ENCODE measurements at places on chromosomes 1 and 21.

- DNase-seq: no peak
These were observed 165.8 kb upstream of the PROX1 start for GRCh38 chr1:213821943-213822334.

GRCh38 chr1:16926491-16927073, 4.9 kb downstream of the CROCC start:
- no peak for DNase-seq

- no peak for DNase-seq
These were observed 169.2 kb upstream of the IRF2BP2 start for GRCh38 chr1:234779160-234779538.

DNA sequence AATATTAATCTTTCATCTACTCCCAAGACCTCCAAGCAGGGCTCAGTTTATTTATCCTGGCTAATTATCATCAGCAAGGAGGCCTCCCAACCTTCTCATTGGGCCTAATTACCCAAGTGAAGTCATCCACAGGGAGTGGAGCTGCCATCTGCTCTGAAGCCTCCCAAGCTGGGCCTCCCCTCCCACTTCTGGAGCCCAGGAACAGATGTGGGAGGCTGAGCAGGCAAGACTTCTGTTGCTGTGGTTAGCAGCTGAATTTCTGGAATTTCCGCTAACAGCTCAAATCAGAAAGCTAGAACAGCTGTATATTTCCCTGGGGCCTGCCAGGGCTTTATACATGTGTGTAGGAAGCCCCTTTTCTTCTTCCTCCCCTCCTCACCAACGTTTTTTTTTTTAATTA, 127.5 kb downstream of the UCK2 start:
- no peak for DNase-seq

DNA sequence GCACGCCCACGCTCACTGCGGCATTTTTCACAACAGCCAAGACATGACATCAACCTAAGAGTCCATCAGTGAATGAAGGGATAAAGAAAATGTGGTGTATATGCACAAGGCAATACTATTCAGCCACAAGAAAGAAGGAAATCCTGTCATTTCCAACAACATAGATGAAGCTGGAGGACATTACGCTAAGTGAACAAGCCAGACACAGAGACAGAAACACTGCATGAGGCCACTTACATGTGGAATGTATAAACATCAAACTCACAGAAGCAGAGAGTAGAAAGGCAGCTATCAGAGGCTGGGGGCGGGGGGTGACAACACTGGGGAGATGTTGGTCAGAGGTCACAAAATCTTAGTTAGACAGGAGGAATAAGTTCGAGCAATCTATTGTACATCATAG, 20.9 kb downstream of the TMPRSS2 start:
- DNase-seq: no peak

GRCh38 chr1:157278383-157279137, 140.4 kb upstream of the ETV3 start:
- DNase-seq: no peak

DNA sequence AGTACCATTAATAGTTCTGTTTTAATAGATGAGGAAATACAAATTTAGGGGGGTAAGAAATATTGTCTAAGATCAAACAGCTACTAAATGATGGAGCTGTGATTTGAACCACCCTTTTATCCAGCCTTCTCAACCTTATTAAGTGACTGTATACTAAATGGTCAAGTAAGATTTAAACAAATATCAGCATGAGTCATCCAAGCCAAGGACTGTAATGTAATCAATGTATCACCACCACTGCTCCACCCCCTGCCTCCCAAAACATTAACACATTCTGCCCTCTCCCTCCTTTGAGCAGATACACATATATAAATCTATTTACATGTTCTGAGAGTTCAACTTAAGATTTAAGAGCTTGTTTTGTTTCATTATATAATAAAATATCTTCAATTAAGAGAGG, 58.9 kb downstream of the LRRC40 start:
- DNase-seq: no peak

DNA sequence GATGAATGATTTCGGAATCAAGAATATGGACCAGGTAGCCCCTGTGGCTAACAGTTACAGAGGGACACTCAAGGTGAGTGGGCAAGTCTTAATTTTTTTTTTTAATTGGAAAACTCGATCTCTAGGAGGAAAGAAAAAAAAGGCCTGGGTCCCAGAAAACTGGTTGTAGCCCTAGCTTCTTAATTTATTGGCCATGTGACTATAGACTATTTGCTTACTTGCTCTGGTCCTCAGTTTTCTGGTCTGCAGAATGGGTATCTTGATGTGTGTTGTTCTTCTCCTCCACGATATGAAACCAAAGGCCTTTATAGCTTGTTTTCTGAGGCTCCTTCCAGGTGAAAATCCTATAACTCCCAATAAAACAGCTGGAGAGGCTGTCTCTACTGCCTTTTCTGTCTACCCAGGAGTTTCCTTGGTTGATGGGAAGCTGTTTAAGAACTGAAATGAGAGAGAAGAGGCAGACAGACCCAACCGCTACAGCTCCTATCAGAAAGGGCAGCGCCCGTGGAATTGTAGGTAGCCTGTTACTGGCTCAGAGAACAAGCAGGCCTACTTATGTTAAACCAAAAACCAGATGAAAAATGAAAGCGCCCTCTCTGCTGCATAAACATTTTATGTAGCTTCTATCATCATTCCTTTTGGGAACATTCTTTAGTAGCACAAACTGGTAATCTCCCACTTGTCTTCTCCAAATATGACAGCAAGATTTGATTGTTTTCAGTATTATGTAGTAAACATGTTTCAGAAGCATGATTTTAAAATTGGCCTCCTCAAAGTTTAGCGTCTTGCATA, 4.5 kb downstream of the ETS2 start:
- DNase-seq: no peak

DNA sequence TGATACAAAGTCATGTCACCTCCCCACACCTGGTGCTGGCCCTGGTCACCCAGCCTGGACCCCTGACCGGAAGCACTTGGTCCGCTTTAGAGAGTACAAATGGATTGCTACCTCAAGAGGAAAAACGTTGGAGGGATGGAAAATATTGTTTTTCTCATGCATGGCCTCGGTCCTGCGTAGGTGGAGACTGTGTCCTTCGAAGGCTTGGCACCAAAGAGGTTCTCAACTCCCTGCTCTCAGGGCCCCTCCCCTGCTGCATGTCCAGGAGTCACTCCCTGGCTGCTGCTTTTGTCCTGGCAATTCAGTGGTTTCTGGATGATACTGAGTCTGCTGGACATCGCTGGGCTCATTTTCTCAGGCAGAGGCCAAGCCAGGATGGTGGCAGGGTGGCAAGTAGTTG, 529.8 kb downstream of the KIF26B start:
- no peak for DNase-seq

GRCh38 chr1:239955431-239955830, 136.3 kb upstream of the FMN2 start:
- no peak for DNase-seq

GRCh38 chr1:2382621-2383361, 8.6 kb downstream of the MORN1 start:
- peak; percentile 35 for DNase-seq

- peak; percentile 75 for DNase-seq
These were observed 13.5 kb downstream of the ESPN start for GRCh38 chr1:6438047-6438525.

DNA sequence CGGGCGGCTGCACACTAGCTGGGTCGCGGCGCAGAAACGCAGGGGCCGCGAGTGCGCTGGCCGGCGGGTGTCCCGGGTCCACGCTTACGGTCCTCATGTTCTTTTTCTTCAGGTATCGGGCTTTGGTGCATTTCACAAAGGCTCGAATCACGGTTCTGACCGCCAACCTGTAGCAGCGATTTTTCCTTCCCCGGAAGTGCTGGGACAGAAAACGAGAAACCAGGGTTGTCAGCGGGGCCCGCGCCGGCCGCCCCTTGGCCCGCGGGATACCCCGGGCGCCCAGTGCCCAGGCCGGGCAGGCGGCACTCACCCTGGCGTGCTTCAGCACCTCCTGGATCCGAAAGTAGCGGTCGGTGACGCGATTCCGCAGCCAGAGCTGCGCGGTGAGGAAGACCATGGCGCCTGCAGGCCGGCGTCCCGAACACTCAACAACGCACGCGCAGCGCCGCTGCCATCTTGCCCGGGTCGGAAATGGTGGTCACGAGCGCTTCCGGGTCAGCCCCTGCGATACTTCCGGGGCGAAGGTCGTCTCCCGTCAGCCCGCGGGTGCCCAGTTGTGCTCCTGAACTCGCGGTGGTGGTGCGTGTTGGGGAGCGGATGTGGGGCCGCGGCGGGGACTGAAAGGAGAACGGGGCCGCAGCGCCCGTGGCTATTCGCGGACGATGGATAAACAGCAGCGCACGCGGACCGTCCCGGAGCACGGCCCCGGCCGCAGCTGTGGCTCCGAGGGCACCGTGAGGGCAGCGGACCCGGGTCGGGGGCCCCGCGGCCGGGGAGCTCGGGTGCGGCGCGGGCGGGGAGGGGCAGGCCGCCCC, at the start of gene MRPL20:
Gene MRPL20, minus strand, starts transcription at position 473 of the 815 bp plus-strand sequence. Its CDS starts 76 bp downstream, at position 397.
- peak; percentile 97 for DNase-seq

GRCh38 chr1:22494144-22494543, 42.5 kb downstream of the ZBTB40 start:
- no peak for DNase-seq

- no peak for DNase-seq
These were observed 86.2 kb downstream of the EIF4G3 start for GRCh38 chr1:21090463-21090862.

DNA sequence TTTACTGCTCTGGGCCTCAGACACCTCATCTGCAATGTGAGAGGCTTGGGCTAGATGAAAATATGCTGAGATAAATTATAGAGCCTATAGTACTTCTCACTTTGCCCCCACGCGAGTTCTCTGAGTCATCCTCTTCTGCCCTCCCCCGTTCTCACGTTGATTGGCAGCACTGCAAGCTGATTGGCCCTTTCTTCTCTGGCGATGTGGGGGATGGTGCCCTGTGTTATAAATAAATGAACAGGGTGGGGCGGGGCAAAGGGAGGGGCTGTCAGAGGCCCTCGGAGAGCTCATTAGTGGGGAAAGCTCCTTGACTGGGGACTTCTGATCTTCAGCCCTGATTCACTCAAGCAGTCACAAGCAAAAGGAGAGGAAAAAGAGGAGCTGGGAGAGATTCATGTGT, 64.3 kb upstream of the ZC3H12A start:
- no peak for DNase-seq

DNA sequence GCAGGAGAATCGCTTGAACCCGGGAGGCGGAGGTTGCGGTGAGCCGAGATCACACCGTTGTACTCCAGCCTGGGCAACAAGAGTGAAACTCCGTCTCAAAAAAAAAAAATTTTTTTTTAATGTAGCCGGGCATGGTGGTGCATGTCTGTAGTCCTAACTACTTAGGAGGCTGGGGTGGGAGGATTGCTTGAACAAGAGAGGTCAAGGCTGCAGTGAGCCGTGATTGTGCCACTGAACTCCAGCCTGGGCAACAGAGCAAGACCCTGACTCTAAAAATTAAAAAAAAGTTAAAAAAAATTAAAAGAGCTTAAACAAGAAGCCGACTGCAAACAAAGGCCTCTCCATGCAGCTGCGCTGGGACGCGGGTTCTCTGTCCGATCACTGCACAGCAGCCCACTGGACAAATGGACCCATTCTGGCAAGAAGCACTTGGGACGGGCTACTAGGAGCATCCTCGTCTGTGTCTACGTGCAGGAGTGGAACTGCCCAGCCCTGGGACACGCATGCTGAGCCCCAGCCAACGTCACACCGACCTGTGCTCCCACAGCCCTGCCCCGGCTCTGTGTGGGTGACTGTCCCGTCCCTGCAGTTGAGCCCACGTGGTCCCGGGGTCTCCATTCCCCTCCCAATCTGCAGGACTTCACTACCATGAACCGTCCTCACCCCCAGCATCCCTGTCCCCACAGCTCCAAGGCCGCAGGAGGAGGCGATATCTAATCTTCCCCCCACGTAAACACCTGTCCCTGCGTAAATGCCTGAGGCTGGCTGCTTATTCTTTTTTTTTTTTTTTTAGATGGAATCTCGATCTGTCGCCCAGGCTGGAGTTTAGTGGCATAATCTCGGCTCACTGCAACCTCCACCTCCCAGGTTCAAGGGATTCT, 12.3 kb downstream of the SLC35E2B start:
- no peak for DNase-seq

GRCh38 chr1:244224487-244225430, 173.7 kb downstream of the ZBTB18 start:
- DNase-seq: no peak

- DNase-seq: no peak
These were observed 71.0 kb downstream of the PGBD5 start for GRCh38 chr1:230355128-230355527.

GRCh38 chr1:212470059-212470458, 37.3 kb downstream of the NENF start:
- no peak for DNase-seq

Measured in activated CD4-positive, alpha-beta T cell treated with anti-CD3 and anti-CD28 coated beads, Interleukin-2, amount 50 U/mL, for 16 hours (primary cell).